ENCODE measurements at places on chromosomes 7 and 10.

DNA sequence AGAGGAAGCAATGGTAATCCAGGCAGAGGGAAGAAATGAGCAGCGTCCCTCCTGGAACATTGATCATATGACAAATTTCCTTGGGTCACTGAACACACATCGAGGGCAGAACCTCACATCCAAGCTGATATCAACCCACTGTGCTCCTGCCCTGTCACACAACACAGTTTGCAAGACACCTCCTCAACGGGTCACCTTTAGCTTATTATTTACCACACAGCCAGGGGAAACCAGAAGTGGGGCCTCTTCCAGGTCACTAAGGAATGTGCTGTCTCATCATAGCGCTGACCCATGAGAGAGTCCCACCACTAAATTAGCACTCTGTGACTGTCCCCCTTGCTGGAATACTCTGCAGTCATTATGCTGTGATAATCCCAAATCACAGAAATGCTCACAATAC is 69.7 kb upstream of the PPP1R3C start:
- DNase-seq = no peak

DNA sequence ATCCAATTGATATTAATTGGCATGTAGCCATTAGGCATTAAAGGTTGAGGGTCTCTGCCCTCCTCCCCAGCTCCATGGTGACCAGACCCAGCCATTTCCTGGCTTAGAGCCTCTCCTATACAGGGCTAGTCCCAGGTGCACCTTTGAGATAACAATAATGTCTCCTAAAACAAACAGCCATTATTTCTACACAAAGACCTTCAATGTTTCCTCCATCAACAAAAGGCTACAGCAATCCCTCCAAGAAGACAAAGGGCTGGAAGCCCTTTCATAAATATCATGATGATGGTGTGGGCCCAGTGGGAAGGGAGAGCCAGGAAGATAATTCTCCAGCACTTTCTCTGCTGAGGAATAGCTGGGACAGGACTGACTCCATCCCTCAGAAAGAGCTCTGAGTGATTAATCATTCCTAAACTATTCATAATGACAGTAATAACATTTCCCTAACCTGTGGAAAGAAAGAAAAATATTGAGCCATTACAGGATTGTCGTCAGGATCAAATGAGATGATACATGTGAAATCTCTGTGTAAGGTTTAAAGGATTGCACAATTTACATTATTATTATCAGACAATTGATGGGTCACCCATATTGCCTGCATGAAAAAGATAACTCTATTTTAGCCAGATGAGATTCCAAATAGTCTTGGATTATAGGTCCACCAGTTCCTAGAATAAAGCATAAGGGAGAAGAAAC is 10.2 kb downstream of the PKD2L1 start:
- DNase-seq = no peak

DNA sequence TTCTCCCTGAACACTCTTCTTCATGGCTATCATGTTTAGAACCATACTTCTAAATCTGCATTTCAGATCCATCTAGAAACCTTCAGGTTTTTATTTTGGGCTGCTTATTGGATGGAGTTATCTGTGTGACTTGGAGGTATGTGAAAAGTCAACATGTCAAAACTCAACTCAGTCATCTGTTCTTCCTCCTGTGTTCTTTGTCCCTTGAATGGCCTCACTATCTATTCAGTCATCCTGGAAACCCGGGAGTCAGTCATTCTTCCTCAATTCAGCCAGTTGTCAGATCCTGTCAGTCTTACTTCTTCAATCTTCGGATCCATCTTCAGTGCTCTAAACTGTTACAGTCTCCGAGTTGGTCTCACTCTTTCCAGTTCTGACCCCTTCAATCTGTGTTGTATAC is 52.2 kb downstream of the VKORC1L1 start:
- no peak for DNase-seq

- no peak for DNase-seq
Observed at GRCh38 chr10:63129888-63130287, 3.2 kb upstream of the NRBF2 start.

DNA sequence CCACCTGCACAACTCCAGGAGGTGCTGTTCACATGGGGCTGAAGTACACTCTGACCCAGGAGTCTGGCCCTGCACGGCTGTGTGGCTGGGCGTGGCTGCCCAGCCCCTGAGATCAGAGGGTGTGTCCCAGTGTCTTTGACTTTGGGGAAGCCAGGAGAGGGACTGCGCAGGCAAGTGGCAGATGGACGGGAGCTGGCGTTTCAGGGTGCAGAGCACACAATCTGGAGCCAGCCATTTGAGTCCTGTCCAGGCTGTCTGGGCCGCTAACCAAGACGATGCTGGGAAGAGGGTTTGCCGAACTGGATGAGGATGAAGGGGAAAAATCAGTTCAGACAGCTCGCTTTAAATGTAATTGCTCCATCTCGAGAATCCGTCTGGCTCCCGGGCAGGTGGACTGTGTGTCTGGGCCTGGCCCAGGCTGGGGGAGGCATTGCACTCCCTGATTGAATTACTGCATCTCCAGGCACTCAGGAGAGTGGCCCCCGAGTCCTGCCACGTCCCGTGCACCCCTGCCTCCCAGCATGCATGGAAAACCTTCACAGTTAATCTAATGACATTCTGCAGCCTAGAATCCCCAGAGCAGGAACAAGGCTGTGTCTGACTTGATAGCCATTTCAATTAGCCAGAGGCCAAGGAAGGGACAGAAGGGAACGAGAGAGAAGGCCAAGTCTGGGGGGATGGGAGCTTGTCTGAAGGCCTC is 120.8 kb upstream of the NANOS1 start:
- no peak for DNase-seq

DNA sequence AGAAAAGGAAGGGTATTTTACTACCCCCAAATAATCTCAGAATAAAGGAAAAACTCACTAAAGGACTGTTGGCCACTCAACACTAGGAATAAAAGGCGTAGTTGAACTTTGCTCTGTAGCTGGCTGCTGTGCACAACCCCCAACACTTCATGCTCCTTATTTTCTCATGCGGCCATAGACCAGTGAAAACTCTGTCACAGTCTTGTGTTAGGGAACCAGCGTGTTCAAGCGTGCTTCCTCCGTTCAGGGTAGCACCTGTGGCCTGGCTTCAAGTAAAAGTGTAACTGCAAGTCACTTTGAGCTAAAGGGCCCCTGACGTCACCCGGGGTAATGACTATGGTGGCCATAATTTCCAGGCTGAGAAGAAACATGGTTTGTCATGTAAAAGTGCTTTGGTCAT is 27.0 kb downstream of the BLNK start:
- no peak for DNase-seq

- no peak for DNase-seq
Observed at GRCh38 chr7:13627455-13627854, 362.0 kb downstream of the ETV1 start.

GRCh38 chr7:73908123-73908611 is 47.2 kb downstream of the TMEM270 start:
- DNase-seq = no peak

DNA sequence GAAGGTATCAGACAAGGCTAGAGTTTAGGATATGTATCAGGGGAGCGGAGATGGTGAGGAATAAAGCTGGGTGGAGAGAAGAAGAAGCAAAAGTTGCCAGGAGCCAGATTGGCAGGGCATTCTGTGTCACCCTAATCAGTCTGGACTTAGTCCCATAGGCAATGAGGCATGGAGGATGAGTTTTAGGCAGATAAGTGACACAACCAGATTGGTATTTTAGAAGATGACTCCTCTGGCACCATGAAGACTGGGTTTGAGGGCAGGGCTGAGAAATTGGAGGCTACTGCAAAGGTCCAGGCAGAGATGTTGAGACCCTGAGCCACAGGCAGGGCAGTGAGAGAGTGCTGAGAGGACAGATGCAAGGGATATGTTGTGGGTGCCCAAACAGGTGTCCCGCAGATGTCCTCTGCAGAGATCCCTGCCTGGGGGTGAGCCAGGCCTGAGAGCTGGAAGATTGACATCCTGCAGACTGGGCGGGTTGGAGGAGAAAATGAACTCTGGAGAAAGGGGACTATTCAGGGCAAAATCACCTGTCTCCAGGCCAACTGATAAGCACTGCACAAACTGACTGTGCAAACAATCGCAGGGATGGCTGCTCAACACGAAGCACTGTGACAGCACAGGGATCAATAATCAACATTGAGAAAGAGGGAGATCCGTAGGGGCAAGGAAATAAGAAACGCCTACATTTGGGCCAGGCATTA is 11.9 kb upstream of the HABP2 start:
- no peak for DNase-seq

DNA sequence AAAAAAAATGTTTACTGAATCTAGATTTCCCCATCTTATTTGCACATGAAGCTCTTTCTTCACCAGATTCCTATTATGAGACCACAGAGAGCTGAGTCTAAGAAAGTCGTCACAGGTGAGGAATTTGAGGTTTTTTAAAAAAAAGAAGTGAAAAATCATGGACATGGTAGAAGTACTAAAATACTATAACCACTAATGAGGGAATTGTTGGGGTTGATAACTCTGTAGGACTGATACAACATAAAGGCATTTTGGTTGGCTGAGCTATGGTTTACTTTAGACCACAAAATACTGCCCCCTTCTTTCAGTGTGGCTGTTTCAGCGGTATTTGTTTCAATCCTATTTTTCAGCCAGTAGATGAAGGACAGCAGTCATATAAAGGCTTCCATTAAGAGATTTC is 1111.3 kb downstream of the TYW1 start:
- no peak for DNase-seq

DNA sequence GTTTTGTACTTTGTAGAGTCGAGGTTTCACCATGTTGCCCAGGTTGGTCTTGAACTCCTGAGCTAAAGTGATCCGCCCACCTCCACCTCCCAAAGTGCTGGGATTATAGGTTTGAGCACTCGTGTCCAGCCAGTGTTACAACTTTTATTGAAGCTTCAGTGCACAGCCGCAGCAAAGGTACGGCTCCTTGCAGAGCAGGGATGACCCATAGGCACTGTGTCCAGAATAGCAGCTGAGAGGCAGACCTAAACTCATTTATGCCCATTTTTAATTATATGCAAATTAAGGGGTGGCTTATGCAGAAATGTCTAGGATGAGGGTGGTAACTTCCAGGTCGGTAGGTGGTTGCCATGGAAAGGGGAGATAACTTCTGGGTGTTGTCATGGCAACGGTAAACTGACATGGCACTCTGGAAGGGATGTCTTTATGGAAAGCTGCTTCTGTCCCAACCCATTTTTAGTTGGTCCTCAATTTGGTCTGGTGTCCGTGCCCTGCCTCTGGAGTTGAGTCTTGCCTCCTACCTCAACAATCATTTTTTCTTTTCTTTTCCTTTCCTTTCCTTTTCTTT is 22.7 kb downstream of the NYAP1 start:
- no peak for DNase-seq

DNA sequence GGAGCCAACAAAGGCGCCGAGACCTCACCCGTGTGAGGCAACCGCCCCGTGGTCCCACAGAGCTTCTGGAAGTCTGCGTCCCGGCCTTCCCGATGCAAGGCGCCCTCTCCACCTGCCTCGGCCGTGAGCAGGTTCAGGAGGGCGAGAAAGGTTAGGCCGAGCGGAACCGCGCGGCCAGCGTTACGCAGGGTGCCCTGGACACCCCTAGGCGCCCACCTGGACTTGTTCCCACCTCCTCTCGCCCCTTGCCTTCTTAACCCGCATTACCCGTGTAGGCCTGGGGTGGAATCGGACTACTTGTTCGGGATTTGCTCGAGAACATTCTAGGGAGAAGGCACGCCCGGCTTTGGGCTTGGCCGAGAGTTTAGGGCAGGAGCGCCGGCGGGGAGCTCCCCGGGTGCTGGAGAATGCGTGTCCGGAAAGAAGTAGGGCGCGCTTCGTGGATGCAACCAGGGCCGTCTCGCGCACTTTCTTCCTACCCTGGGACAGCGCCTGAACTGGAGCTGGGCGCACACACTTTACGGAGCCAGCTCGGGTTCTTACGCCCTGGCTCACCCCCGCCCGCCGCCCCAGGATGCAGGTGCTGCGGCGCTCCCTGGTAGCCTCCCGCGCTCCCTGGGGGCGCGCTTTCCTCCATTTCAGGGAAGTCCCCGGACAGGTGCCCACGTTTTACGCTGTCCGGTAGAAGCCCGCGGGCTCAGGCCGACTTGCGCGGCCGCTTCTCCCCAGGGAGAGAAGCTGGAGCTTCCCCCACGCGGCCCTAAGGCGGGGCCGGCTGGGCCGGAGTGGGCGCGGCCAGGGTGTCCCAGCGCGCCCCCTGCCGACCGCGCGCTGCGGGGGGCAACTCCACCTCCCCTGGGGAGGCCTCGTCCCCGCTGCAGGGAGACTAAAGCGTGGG is 74.5 kb downstream of the INSIG1 start:
- DNase-seq = no peak

- no peak for DNase-seq
Observed at GRCh38 chr10:22679608-22680007, 34.8 kb downstream of the PIP4K2A start.

- no peak for DNase-seq
Observed at GRCh38 chr7:123627851-123628250, 26.2 kb downstream of the ASB15 start.

GRCh38 chr7:47461746-47462145 is 120.2 kb downstream of the TNS3 start:
- no peak for DNase-seq

DNA sequence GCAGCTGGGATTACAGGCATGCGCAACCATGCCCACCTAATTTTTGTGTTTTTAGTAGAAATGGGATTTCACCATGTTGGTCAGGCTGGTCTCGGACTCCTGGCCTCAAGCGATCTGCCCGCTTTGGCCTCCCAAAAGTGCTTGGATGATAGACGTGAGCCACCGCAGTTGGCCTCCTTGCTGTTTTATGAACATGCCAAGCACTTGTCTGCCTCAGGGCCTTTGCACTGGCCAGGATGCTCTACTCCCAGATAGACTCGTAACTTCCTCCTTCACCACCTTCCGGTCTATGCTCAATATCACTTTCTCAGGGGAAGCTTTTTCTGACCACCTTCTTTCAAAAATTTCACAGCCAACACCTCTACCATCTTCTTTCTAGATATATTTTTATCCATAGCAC is 6.3 kb downstream of the SLC26A5 start:
- no peak for DNase-seq

- no peak for DNase-seq
Observed at GRCh38 chr7:288671-289101, 1.3 kb upstream of the FOXL3 start.

- no peak for DNase-seq
Observed at GRCh38 chr7:44367475-44368043, 42.2 kb upstream of the CAMK2B start.

DNA sequence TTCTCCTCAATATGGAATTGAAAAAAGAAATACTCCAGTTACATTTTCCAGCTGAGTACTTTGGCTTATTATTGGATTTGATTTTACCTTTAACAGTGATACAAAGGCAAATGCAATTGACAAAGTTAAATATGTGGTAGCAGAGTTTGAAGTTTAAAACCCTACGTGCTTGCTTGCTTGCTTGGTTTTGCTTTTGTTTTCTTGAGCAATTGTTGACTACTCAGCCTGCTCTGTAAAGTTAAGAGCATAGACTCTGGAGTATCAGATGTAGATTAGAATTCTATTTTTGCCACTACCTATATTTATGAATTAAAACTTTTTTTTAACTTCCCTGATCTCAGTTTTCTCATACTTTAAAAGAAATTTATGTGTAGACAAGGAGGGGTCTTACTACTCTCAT is 51.4 kb downstream of the PCDH15 start:
- no peak for DNase-seq

GRCh38 chr7:155358948-155359712 is 61.5 kb downstream of the INSIG1 start:
- no peak for DNase-seq

All from LoVo (cell line).